Posterior cingulate gyrus (tissue), 11 donors: ENCODE measurements at places on chromosomes 5 and 9.

GRCh38 chr9:14198841-14199455 is 115.0 kb downstream of the NFIB start:
- peak; percentile 83 for DNase-seq

DNA sequence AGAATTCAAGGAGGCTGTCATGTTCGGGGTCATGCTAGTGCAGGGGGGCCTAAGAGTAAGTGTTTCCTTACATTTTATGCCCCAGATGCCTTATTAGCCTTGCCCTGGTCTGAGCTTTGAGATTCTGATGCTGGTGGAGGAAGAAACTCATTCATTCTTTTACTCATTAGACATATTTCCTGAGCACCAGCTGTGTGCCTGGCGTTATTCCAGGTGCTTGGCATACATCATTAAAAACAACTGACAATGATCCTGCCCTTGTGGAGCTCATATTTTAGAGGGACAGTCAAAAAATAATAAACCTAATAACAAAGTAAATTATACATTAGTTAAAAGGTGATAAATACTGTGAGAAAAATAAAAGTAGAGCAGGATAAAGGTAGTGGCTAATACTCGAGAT is 138.9 kb upstream of the SGCD start:
- no peak for DNase-seq

GRCh38 chr9:33379666-33380389 is 22.5 kb downstream of the AQP7 start:
- DNase-seq = no peak

DNA sequence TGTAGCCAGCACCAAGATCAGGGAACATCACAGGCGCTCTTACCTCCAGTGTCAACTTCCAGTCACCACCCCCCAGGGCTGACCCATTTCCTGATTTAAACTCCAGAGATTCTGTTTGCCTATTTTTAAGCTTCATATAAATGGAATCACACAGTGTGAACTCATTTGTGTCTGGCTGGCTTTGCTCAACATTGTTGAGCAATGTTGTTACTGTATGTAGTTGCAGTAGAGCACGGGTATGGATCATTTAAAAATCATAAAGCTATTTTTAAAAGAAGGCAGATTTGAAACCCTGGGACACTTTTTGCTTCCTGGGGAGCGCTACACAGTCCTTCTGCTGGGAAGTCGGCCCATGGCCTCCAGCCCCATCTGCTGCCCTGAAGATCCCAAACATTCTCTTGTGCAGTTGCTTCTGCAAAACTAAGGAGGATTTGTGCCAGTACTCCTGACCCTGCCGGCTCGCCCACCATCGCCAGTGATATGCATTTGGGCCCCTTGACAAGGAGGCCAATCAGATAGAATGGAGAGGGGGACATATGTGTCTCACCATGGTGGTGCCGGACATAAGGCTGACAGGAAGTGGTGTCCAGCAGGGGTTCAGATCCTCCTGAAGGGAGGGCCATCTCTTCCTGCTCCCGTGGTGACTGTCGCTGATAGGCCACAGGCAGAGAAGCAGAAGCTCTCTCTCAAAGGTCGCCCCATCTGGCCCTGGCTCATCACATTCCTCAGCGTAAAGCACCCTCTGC is 13.3 kb downstream of the DCANP1 start:
- no peak for DNase-seq

DNA sequence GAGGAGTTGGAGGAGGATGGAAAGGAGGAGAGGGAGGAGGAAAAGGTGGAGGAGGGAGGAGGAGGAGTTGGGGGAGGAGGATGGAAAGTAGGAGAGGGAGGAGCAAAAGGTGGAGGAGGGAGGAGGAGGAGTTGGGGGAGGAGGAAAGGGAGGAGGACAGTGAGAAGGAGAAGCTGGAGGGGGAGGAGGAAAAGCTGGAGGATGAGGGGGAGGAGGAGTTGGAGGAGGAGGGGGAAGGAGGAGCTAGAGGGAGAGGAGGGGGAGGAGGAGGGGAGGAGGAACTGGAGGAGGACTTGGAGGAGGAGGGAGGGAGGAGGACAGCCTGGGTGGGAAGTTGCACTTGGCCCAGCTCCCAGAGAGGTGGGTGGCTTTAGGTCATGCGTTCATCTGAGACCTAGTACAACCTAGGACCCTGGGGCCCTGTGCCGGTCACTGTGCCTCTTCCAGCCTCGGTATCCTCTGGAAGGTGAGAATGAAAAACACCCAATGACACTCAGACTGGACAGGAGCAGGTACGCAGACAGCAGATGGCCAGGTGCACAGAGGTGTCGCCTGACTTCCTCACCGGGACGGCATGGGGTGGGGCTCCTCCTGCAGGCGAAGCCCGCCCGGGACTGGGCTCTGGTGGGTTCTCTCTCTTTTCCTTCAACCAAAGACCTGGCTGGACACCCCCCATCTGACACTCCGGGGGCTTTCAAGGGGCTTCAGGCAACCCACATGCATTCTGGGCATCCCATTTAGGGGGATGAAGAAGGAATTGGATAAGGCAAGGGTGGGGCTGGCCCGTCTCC is 12.2 kb upstream of the SLC2A6 start:
- no peak for DNase-seq

- DNase-seq = no peak
These were observed 211.9 kb upstream of the TRIM32 start for GRCh38 chr9:116475201-116475600.

GRCh38 chr5:157748760-157749461 is 5.4 kb downstream of the LSM11 start:
- DNase-seq = no peak

DNA sequence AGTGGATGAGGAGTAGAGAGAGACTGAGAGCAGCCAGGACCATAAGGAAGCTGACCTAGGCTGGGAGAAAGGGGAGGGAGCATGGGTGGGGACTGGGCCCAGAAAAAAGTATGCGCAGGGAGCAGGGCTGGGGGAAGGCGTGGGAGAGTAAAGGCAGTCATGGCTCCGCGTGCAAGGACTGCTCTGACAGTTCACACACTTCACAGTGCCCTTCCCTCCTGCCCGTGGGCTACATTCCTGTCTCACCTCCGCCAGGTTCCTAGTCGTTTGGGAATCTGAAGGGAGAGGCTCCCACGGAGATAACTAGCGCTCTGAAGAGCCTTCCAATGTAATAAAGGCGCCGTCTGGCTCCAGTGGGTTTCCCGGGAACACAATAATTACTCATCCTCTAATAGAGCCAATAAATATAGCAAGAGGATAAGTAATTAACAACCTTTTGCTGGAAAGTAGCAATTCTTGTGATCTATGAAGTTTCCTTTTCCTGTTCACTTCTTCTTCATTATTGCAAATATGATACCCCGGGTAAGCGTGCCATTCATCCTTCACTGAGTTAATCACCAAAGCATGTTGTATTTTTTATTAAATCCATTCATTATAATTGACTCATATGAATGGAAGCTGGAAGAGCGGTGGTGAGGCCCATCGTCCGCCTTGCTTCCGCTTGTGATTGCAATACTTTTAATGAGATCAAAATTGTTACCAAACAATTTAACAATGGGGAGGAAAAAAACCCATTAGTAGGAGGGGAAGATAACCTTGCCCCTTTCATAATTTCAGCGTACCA is 39.3 kb downstream of the TTLL11 start:
- no peak for DNase-seq

DNA sequence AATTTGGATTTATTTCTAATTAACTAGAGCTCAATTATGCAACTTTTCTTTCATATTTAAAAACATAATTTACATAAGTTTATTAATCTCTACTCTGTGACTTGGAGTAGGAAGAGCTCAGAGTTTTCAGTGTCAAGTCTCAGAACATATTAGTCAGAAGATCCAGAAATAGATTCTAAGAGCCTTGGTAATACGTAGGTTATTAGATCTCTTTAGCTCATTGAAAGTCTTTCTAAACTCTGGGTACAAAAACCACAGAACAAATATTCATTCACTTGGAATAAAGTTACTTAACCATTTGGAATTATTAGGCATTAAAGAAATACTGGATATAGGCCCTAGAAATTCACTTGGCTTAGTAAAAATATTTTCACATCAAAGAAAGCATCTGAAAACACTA is 26.3 kb upstream of the ISCA1 start:
- DNase-seq = no peak

DNA sequence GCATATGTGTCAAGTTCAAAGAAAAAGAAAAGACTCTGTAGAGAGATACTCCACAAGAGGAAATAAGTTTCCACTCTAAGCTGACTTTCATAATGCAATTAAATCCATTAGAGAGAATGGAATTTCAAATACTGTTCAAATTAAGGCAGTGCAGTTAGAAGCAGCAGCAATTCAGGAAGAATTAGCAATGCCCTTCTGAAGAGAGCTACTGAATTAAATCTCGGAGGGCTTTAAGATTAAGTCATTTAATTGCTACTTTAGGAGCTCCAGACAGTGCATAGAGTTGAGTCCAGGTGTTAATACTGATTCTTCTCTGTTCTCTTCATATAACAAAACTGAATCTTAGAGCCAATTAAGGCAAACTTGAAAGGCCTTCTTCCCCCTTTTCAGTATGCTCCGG is 8.5 kb downstream of the CDH12 start:
- no peak for DNase-seq

DNA sequence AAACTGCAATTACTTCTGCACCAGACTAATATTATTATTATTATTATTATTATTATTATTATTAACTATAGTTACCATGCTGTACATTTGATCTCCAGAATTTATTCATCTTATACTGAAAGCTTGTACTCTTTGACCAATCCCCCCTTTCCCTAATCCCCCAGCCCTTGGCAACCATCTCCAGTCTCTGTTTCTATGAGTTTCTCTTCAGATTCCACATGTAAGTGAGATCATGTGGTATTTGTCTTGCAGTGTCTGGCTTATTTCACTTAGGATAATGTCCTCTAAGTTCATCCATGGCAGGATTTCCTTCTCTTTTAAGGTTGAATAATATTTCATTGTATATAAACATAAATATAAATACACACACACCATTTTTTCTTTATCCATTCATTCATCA is 287.0 kb upstream of the DAB2 start:
- no peak for DNase-seq

DNA sequence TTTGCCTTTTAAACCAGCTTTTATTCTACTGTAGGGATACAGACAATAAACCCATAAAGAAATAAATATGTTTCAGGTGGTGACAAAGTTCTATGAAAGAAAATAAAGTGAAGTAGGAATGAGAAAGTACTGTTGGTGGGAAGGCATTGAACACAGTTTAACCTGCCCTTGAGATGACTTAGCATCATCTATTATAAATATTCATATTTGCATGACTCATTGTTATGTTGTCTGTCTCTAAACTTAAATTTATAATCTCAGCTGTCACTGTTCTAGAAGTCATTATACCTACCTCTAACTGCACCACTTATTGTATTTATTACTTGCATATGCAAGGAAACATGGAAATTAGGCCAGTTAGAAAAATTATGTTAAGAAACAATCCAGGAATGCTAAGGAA is 202.2 kb downstream of the CHSY3 start:
- DNase-seq = no peak

- no peak for DNase-seq
These were observed 293 bp downstream of the CENPP start for GRCh38 chr9:92325991-92326500.

DNA sequence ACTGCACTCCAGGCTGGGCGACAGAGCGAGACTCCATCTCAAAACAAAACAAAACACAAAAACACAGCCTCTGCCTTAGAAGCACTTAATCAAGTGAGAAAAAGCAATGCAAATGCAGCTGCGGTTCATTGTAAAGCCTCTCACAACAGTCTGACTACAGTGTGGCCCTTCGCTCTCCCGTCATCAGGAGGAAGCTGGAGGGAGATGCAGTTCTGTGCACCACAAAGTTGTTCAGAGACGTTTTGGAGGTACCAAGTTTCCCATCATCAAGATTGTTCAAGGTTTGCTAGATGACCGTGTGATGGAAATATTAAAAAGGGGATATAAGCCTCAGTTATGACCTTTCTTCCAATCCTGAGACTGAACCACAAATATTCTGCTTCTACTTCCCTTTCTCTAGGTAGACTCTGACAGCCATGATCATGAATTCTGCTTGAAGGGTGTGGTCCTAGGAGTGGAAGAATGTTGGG is 40.9 kb downstream of the SEC61B start:
- DNase-seq = no peak

DNA sequence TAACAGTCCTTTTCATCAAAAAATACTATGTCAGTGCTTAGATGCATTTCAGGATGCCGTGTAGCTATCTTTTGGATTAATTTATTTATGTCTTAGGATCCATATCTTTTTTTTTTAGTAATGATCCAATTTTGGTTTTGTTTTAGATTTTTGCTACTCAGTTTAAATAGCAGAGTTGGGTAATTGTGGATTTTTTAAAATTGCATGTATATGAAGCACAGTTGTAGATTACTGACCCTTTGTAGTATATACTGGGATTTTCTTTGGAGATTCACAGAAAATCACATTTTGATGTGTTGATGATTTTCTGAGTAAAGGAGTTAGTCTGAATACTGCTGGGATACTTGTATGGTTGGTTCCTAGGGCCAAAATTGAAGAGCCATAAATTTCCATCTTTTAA is 111.8 kb downstream of the NIPBL start:
- no peak for DNase-seq

GRCh38 chr5:56659971-56660370 is 155.4 kb upstream of the MAP3K1 start:
- peak; percentile 51 for DNase-seq

DNA sequence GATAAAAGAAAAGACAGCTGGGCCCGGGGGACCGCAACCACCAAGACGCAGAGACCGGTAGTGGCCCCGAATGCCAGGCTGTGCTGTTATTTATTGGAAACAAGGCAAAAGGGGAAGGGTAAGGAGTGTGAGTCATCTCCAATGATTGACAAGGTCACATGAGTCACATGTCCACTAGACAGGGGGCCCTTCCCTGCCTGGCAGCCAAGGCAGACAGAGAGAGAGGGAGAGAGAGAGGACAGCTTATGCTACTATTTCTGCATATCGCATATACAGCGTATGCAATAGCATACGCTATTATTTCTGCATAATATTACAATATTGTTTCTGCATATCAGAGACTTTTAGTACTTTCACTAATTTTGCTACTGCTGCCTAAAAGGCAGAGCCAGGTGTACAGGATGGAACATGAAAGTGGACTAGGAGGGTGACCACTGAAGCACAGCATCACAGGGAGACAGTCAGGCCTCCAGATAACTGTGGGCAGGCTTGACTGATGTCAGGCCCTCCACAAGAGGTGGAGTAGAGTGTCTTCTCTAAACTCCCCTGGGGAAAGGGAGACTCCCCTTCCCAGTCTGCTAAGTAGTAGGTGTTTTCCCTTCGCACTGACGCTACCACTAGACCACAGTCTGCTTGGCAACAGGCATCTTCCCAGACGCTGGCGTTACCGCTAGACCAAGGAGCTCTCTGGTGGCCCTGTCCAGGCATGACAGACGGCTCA is 50.3 kb downstream of the RFX3 start:
- no peak for DNase-seq

- DNase-seq = no peak
These were observed 4.3 kb downstream of the CDHR2 start for GRCh38 chr5:176553260-176554085.
